ENCODE measurements at places on chromosomes 1 and 21.

- no peak for DNase-seq
These were observed 368.2 kb downstream of the USH2A start for GRCh38 chr1:216055004-216055403.

- DNase-seq, result no peak
These were observed 9.8 kb downstream of the PEX14 start for GRCh38 chr1:10484521-10484920.

GRCh38 chr1:53683986-53684740, 54.8 kb downstream of the GLIS1 start:
- DNase-seq, result no peak

DNA sequence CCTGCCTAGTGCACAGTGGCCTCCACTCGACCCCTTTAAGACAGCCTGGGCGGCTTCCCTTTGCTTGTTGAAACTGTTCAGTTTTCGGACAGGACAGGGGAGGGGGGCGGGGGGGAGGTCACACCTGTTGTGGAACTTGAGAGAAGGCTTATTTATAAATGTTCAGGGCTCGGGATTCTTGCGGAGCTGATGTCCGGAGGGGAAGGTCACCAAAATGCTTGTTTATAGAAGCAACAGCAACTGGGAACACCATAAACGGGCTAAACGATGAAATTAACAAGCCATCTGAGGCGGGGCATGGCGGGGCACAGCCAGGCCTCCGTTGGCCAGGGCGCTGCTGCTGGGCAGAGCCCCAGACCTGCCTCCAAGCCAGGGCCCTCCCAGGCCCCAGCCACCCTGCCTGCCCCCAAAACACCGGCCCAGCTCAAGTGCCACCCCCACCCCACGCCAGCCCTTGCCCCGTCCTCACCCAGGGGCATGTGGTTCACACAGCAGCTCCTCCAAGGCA, 59.8 kb upstream of the CASZ1 start:
- DNase-seq, result no peak

- no peak for DNase-seq
These were observed 96.7 kb downstream of the GALNT2 start for GRCh38 chr1:230163719-230164118.

GRCh38 chr1:218361298-218362065, 16.3 kb downstream of the TGFB2 start:
- DNase-seq, result no peak

DNA sequence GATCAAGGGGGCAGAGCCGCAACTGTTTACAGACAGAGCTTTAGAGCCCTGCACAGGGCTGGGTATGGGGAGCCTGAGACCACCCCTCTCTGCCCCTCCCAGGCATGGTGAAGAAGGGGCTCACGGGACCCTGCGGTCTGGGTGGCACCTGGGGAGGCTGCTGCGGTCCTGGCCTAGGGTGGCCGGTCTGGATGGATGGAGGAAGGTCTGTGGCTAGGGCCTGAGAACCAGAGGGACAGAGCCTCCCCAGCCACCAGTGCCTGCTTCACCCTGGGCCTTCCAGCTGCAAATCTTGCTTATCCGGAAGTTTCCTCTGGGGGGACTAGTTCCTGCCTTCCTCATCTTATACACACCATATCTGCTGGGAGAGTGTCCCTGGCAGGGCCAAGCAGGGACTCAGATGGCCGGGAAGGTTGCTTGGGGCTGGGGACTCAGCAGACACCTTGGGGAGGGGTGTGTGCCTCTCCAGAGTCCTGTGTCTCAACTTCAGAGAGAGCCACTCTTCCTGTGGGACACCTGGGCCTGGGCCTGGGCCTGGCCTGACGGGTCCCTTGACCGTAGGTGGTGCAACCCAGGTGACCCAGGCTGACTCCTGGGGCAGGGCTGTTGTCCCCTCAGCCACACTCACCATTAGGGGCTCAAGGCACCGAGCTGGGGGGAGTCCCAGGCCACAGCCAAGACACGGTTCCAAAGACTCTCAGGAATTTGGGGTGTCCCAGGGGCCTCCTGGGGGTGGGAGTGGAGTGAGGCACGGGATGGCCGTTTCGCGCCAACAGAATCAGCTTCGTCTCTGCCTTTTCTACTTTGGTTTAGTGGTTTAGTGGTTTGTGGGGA, 52.0 kb upstream of the ACTRT2 start:
- no peak for DNase-seq

GRCh38 chr1:206524739-206525364, 17.5 kb downstream of the RASSF5 start:
- no peak for DNase-seq

GRCh38 chr1:3925762-3926161, 25.7 kb upstream of the C1orf174 start:
- no peak for DNase-seq

- DNase-seq, result no peak
These were observed 605.3 kb upstream of the USP24 start for GRCh38 chr1:55820501-55820900.

DNA sequence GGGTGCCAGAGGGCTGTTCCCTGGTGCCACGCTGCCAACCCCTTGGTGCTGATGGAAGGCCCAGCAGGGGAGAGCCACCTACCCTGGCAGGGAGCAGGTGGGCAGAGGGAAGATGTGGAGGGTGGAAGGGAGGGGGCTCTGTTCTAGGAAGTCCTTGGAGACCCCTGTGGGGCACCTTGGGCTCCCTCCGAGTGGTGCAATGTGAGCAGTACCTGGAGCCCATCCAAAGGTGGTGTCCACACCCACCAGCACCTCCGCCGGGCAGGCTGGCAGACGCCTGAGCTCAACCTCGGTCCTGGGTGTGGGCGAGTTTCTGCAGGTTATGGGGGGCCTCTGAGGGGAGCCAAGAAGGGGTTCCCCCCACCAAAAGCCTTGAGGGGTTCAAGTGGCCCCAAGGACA, 11.3 kb upstream of the DNMT3L start:
- no peak for DNase-seq

DNA sequence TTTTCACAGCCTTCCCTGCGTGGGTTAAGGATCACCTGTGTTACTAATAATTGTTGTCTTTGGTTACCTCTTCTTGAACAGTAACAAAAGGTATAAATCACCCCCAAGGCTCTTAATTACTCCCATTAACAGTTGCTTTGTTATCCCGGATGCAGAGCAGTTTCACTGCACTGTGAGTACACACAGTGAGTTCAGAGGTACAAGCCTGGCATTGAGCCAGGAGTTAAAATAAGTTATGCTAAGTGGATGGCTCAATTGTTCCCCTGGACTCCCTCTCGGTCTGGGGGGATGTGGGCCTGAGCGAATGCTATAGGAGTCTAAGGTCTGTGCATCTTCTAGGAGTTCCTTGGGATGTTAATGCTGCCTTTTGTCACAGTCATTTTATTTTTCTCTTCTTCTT, 258.3 kb downstream of the ATG4C start:
- DNase-seq, result no peak

GRCh38 chr21:33642896-33643657, 776 bp downstream of the ITSN1 start:
- no peak for DNase-seq

DNA sequence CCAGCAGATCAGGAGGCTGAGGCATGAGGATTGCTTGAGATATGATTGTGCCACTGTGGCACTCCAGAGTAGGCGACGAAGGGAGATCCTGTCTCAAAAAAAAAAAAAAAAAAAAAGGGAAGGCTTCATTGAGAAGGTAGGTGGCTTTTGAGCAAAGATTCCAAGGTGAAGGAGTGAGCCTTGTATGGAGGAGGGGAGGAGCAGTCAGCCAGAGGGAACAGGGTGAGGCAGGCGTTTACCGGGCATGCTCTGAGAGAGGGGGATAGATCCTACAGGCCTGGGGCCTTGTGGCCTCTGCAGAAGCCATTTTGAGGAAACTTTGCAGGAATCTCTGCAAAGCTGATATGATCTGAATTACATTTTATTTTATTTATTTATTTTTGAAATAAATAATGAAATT, 5.1 kb upstream of the HDAC1 start:
- DNase-seq, result no peak

DNA sequence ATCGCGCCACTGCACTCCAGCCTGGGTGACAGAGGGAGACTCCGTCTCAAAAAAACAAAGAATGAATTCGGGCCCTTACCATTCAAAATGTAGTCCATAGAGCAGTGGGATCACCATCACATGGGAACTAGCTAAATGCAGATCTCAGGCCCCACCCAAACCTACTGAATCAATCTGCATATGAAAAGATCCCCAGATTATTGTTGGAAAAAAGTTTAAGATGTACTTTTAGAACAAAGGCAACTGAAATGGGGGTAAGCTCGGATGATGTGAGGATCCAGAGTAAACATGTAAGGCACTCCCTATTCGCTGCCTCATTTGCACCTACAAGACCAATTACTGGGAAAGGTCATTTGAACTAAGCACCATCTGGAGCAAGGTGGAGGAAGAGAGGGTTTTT, 803 bp upstream of the FLAD1 start:
- no peak for DNase-seq

- DNase-seq, result no peak
These were observed 26.1 kb downstream of the ARMH1 start for GRCh38 chr1:44700573-44700972.
